ENCODE measurements at places on chromosomes 12 and 14. TPM values are rescaled to one million over a fixed set of nuclear protein-coding genes. Genes with fewer than 3 reads are reported as not detected.

DNA sequence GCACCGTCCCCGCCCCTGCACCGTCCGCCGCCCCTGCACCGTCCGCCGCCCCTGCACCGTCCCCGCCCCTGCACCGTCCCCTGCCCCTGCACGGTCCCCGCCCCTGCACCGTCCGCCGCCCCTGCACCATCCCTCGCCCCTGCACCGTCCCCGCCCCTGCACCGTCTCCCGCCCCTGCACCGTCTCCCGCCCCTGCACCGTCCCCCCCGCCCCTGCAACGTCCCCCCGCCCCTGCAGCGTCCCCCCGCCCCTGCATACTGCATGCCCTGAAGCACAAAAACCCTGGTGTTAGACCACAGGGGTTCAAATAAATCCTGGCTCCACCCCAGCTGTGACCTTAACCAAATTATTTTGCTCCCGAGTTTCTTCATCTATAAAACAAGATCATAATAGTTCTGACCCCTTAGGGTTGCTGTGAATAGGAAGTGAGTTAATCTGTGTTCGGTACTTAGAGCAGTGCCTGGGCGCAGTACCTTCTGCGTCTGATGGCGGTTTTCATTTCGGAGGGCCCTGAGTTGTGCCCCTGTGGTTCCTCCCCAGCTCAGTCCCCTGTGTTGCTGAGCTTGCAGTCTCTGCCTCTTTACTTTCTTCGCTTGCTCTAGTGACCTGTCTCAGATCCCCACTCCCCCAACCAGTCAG, 38.1 kb downstream of the ESRRB start:
- H3K36me3 ChIP-seq: no peaks in the 10 kb centered on the region
- no peak overlapping the region for H3K4me3 ChIP-seq
- DNase-seq: peak; percentile 15

- no peak overlapping the region for H3K4me3 ChIP-seq
- peaks cover 27% of the 10 kb centered on the region for H3K27me3 ChIP-seq
- H3K36me3 ChIP-seq: no peaks in the 10 kb centered on the region
- H3K4me1 ChIP-seq: no peaks in the 10 kb centered on the region
- H3K27ac ChIP-seq: no peak overlapping the region
These were observed 85.1 kb upstream of the C14orf180 start for GRCh38 chr14:104494483-104494882.

GRCh38 chr12:27747111-27747820, 32.8 kb upstream of the KLHL42 start:
- no peak overlapping the region for H3K27ac ChIP-seq
- no peak overlapping the region for H3K4me3 ChIP-seq
- no peaks in the 10 kb centered on the region for H3K27me3 ChIP-seq
- no peaks in the 10 kb centered on the region for H3K4me1 ChIP-seq

- H3K36me3 ChIP-seq: no peaks in the 10 kb centered on the region
- H3K4me3 ChIP-seq: peak overlapping the region; percentile 97
- H3K4me1 ChIP-seq: peaks cover 17% of the 10 kb centered on the region
- no peaks in the 10 kb centered on the region for H3K27me3 ChIP-seq
These were observed 518 bp downstream of the GSKIP start for GRCh38 chr14:96363751-96364336.

GRCh38 chr12:116962197-116962596, 51.4 kb downstream of the FBXW8 start:
- no peak for DNase-seq
- H3K4me1 ChIP-seq: no peaks in the 10 kb centered on the region
- no peaks in the 10 kb centered on the region for H3K27me3 ChIP-seq
- H3K27ac ChIP-seq: no peak overlapping the region
- peaks cover 8% of the 10 kb centered on the region for H3K36me3 ChIP-seq

- no peaks in the 10 kb centered on the region for H3K4me1 ChIP-seq
- no peaks in the 10 kb centered on the region for H3K36me3 ChIP-seq
- H3K27me3 ChIP-seq: no peaks in the 10 kb centered on the region
These were observed 7.3 kb upstream of the TRPV4 start for GRCh38 chr12:109840305-109841074.

GRCh38 chr12:124609041-124609989, 41.9 kb upstream of the NCOR2 start:
- H3K27ac ChIP-seq: no peak overlapping the region
- peak; percentile 58 for DNase-seq
- no peak overlapping the region for H3K4me3 ChIP-seq
- peaks cover 8% of the 10 kb centered on the region for H3K4me1 ChIP-seq

DNA sequence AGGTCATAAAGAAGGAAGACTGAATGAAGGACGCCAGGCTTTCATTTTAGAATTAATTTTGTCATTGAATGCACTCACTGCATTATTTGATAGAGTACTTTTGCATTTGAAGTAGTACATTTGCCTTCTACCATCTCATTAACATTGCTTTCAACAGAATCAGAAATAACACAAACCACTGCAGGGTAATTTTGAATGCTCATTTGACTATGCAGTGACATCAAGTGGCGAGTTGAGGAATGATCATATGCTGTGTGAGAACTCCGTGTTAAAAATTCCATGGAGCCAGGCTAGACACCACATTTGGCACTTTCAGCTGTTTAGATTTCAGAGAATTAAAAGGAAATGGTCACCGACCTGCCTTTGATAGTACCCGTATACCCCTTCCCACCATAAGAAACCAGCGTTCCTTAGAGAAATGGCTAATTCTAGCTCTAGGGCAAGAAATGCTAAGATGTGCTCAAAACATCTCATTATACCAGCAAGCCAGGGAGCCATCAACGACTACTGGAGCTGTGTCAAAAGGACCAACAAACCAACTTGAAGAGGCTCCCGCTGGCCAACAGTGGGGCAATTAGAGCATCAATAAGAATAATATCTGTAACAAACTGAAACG, 16.5 kb downstream of the HEBP1 start:
- peaks cover 10% of the 10 kb centered on the region for H3K36me3 ChIP-seq
- peaks cover 11% of the 10 kb centered on the region for H3K4me1 ChIP-seq
- H3K27me3 ChIP-seq: no peaks in the 10 kb centered on the region
- H3K27ac ChIP-seq: no peak overlapping the region
- no peak overlapping the region for H3K4me3 ChIP-seq

DNA sequence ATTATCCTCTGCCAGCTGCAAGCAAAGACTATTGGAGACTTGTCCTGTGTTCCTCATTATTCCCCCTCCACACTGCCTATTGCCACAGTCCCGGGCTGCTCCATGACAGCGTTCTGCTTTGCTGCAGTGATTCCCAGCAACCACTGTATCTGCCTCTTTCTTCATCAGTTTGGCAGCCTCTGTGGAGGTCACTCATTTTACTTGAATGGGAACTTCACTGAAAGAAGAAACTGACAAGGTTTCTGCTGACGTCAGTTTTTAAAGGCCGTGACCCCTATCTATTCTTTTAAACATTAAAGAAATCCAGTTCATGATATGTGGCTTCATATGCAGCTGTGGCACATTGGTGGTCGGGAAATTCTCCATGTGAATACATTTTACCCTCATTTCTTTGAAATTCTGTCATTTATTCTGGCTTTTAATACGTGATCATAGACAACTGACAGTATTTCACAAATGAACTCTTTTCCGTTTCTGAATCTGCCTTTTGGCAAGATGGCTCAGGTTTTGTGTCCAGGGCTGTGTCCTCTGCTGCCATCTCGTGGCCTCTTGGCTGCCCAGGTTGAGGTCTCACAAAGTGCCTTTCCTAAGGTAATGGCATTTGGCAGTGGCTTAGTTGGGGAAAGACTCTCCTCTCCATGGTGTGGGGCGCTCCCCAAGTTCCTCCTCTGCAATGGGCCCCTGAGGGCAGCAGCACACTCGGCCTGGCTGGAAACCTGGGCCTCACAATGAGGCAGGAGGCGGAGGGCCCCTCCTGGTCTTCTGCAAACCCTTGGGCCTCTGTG, 5.8 kb downstream of the TMEM253 start:
- H3K27ac ChIP-seq: peak overlapping the region; percentile 62
- no peak overlapping the region for H3K4me3 ChIP-seq
- H3K36me3 ChIP-seq: no peaks in the 10 kb centered on the region
- peak; percentile 87 for DNase-seq
- no peaks in the 10 kb centered on the region for H3K27me3 ChIP-seq

DNA sequence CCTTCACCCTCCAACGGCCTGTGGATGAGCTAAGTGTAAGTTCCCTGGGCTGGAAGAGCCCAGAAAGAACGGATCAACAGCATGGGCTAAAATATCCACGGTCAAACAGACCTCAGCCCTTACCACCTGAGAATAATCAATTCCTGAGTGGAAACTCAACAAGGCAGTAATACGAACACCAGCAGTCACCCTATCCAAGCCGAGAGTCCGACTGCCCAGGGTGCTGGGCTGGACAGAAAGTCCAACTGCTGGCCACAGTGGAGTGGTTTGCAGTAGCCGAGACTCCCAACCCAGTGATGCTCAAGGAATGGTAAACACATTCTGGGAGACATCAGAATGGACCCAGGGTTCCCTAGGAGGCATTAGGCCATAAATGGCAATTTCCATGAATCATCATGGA, 36.8 kb downstream of the ANO2 start:
- no peak overlapping the region for H3K4me3 ChIP-seq
- DNase-seq: no peak
- no peak overlapping the region for H3K27ac ChIP-seq
- H3K36me3 ChIP-seq: no peaks in the 10 kb centered on the region

GRCh38 chr12:57027011-57027804, 10.9 kb upstream of the TAC3 start:
- H3K4me3 ChIP-seq: no peak overlapping the region
- no peaks in the 10 kb centered on the region for H3K27me3 ChIP-seq
- H3K4me1 ChIP-seq: peaks cover 5% of the 10 kb centered on the region
- H3K27ac ChIP-seq: no peak overlapping the region

DNA sequence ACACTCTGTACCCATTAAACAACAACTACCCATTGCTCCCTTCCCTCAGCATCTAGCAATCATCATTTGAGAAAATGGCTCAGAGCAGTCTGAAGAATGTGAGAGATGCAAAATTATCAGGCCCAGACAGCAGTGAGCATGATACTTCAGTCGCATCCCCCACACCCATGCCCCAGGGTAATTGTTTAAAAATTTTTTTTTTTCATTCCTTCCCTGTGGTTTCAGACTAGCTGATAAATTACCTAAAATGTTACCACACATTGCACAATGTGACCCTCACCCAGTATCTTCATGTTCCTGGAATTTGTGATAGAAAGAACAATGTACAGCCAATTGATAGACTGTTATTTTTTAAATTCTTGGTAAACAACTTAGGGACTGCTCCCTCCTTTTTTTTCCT, 11.3 kb upstream of the USP15 start:
- H3K27me3 ChIP-seq: no peaks in the 10 kb centered on the region
- no peak overlapping the region for H3K4me3 ChIP-seq
- no peaks in the 10 kb centered on the region for H3K4me1 ChIP-seq

- no peaks in the 10 kb centered on the region for H3K36me3 ChIP-seq
- no peaks in the 10 kb centered on the region for H3K27me3 ChIP-seq
- no peaks in the 10 kb centered on the region for H3K4me1 ChIP-seq
- peak overlapping the region; percentile 54 for H3K4me3 ChIP-seq
- H3K27ac ChIP-seq: no peak overlapping the region
These were observed 807 bp upstream of the SLC16A7 start for GRCh38 chr12:59594943-59595500.

- no peak for DNase-seq
- H3K4me3 ChIP-seq: peak overlapping the region; percentile 78
These were observed 881 bp downstream of the PYGL start for GRCh38 chr14:50943261-50943942.

DNA sequence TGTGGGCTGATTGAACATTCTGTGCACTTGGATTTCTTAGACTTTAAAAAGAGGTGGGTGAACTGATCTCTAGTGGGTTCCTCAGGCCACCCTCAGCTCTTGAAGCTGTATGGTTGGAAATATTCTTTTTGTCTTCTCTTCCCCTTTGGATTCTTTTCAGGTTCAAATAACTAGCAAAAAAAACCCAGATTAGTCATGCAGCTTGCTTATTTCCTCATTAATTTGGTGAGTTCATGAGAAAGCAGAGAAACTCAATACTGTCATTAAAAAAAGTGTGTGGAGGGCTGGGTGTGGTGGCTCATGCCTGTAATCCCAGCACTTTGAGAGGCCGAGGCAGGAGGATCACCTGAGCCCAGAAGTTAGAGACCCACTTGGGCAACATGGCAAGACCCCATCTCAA, 183.4 kb downstream of the ESR2 start:
- peaks cover 5% of the 10 kb centered on the region for H3K36me3 ChIP-seq
- DNase-seq: peak; percentile 13
- H3K4me3 ChIP-seq: no peak overlapping the region

The ACOT6 gene
- total RNA-seq: not detected

The CBLN3 gene
- 0.80 TPM for total RNA-seq

The DIO3 gene
- not detected for total RNA-seq

The NGB gene
- total RNA-seq: not detected

The NAV3 gene
- total RNA-seq: 8.9 TPM

The CLEC2A gene
- total RNA-seq: not detected

The PRB2 gene
- total RNA-seq: not detected
